ENCODE measurements at places on chromosomes 1 and 21.

- no peak for DNase-seq
Observed at GRCh38 chr1:19949016-19949415, 25.6 kb upstream of the PLA2G2E start.

GRCh38 chr1:170664828-170665612 is 1.1 kb downstream of the PRRX1 start:
- DNase-seq: no peak

GRCh38 chr1:93729502-93729901 is 47.9 kb upstream of the BCAR3 start:
- no peak for DNase-seq

- DNase-seq: no peak
Observed at GRCh38 chr1:41874903-41875411, 43.8 kb downstream of the HIVEP3 start.

DNA sequence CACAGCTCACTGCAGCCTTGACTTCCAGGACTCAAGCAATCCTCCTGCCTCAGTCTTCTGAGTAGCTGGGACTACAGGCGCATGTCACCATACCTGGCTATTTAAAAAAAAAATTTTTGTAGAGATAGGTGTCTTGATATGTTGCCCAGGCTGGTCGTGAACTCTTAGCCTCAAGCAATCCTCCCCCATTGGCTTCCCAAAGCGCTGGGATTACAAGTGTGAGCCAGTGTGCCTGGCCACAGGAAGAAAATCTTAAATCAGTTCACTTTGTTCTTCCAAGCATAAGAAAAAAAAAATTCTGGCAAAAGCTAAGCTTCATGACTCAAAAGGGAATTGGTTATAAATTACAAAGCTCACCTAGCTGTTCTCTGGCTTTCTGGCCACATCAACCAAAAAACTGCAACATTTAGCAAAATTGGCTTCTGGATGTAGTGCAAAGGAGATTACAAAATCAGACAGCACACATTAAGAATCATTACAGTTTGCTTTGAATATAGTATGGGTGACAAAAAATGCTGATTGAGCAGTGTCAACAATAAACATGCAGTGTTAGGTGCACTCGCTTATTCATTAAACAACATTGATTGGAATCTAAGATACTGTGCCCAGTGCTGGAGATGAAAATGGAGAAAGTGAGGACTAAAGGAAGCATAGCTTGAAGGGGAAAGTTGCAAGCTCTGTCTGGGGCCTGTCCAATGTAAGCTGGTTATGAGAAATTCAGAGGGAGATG is 76.7 kb downstream of the KCTD3 start:
- no peak for DNase-seq

- no peak for DNase-seq
Observed at GRCh38 chr1:90402893-90403849, 313.9 kb downstream of the BARHL2 start.

DNA sequence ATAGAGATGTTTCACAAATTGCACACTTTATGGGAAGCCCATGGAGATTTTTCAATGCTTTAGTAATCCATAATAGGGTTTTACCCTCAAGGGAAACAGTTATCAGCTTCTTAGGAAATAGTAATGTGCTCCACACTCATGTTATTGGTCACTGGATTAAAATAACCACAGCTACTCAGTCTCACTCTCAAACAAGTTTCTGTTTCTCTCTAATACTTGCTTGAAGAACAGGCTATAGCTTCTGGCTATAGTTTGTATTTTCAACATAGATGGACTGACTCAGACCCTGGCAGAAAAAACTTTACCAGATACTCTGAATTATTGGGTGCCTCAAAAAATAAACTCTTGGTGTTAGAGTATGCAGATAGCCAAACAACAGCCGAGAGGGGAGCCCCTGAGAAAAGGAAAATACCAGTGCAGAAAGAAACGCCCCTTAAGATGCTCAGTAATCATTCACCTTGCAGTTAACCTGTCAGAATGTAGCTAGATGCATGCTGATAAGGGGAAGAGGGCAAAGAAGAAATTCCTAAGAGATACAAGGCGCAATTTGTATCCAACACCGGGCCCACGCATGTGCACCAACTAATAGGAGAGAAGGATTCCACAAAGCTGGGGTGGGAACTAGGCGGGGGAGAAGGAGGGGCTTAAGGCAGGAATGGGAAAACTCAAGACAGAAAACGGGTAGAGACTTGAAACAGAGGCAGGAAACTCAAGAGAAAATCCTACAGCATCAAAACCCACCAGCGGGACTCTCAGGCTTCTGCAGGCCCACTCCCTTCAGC is 30.4 kb upstream of the PDE4B start:
- DNase-seq: no peak

GRCh38 chr1:39469150-39469549 is 22.3 kb upstream of the BMP8A start:
- DNase-seq: no peak

- no peak for DNase-seq
Observed at GRCh38 chr1:235022981-235023710, 105.5 kb downstream of the TOMM20 start.
